ENCODE measurements at places on chromosomes 7 and 10. TPM values are rescaled to one million over a fixed set of nuclear protein-coding genes. Genes with fewer than 3 reads are reported as not detected.

The OR2A5 gene
- not detected for total RNA-seq

The AKR1C4 gene
- total RNA-seq = not detected

The TWIST1 gene
- total RNA-seq = 322 TPM

The NODAL gene
- not detected for total RNA-seq

The SNCG gene
- 3.2 TPM for total RNA-seq

The DYNC1I1 gene
- total RNA-seq = 0.81 TPM

The KCNH2 gene
- not detected for total RNA-seq

The CLDN4 gene
- 0.16 TPM for total RNA-seq

The EBLN1 gene
- total RNA-seq = not detected

The SLC13A1 gene
- not detected for total RNA-seq

The NPM3 gene
- total RNA-seq = 58.3 TPM

The FAM13C gene
- total RNA-seq = 1.6 TPM

The GIMAP6 gene
- total RNA-seq = 0.16 TPM

The UNCX gene
- 0.12 TPM for total RNA-seq

The OR6V1 gene
- total RNA-seq = not detected

Data from hair follicle dermal papilla cell (primary cell).